Amygdala (tissue), 56 donors: ENCODE measurements at places on chromosomes 4 and X.

DNA sequence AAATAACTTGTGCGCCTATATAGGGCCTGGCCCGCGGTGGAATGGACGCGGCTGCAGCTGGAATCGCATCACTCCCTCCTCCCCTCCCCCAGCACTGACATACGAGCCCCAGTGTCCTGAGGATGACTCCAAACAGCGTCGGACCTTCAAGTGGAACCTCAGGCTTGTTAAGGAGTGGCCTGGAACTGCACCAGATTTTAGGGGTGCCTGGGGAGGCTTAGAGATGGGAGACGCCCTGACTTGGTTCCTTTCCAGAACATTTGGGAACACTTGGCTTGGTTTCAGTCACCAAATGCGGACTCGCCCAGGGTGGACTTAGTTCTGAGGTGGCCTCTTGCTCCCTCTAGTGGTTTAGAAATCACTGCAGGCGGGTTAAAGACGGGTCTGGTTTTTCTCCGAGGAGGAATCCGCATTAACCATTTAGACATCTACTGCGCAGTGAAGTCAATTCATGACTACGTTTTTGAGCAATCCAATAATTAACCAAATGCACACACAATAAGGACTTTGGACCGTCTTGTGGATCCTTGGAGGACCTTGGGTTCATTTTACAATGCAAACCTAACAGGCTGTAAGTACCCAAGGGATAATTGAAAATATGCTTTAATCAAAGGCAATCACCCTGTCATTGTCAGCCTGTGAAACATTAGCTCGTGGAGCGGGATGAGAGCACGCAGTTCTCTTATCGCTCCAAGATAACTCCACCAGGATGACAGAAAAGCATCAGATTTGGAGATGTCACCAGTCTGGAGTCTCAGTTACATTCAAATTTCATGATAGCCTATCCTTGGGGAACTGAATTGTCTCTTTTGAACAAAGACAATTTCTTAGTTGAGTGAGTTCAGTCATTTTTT lies 11.2 kb upstream of the PDGFRA start:
- peak; percentile 47 for DNase-seq

GRCh38 chrX:57822398-57822797 lies 87.9 kb downstream of the ZXDA start:
- DNase-seq, result no peak

GRCh38 chr4:74013264-74013663 lies 14.8 kb upstream of the CXCL5 start:
- DNase-seq, result no peak

DNA sequence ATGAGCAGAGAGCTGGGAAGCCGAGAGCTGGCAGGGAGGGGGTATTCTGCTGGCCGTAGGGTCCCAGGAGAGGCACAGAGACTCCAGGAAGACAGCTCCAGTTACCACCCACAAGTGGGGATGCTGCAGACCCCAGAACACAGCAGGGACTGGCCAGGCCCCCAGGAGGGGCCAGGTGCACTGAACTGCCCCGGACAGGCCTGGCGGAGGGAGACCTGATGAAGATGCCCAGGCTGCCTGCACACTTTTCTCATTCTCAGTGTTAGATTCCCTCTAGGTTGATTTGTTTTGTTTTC lies 110.8 kb downstream of the CPZ start:
- no peak for DNase-seq

- no peak for DNase-seq
Measured at GRCh38 chrX:17923546-17923945, 62.4 kb upstream of the RAI2 start.

- no peak for DNase-seq
Measured at GRCh38 chr4:155609455-155610059, 57.1 kb upstream of the GUCY1A1 start.

GRCh38 chrX:49174723-49175122 lies 3.0 kb downstream of the PLP2 start:
- no peak for DNase-seq

GRCh38 chrX:104270212-104270611 lies 15.5 kb upstream of the ESX1 start:
- DNase-seq, result no peak

GRCh38 chrX:84047339-84047738 lies 140.7 kb downstream of the RPS6KA6 start:
- DNase-seq, result no peak

DNA sequence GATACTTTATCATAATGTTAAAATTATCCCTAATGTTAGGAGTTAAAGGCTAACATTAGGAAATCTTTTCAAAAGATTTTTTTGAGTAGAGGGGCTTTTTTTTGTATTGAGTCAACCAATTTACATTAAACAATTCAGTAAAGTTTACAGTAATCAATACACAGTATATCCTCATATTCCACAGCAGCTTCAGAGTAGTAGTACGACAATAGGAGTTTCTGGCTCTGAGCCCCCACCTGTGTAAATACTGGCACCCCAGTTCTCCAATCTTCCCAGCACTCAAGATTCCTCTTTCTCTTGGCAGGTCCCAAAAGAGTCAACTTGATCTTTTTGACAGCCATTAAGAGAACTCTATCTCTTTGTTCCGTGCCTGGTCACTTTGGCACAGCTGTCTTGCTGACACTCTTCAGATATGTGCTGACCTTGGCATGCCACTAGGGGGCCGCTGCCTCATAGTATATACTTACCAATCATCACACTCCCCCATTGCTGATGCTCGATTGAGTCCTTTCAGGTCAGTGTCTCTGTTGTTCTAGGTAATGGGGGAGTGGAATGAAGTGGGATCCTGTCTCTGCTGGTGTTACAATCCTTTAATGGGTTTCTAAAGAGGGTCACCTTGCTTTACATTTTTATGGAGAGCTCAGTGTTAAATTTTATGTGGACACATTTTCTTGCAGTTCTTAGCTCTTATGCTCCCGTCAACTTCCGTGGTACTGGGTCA lies 19.5 kb upstream of the CCNI start:
- peak; percentile 58 for DNase-seq

DNA sequence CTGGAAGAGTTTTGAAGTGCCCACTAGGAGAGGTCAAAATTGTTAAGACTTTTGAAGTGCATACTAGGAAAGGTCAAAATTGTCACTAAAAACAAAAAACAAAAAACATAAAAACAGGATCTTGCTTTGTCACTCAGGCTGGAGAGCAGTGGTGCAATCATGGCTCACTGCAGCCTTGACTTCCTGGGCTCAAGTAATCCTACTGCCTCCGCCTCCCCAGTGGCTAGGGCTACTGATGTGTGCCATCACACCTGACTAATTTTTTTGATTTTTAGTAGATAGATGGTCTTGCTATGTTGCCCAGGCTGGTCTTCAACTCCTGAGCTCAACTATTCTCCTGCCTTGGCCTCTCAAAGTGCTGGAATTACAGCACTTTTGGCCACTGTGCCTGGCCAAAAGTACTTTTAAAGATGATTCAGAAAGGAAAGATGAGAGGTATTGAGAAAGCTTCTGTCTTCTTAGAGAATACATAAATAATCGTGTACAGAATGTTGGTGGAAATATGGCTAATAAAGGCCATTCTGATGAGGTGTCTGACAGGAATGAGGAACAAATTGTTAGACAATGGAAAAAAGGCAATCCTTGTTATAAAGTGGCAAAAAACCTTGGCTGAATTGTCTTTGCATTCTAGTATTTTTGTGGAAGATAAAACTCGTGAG lies 43.3 kb upstream of the STX18 start:
- no peak for DNase-seq

- no peak for DNase-seq
Measured at GRCh38 chr4:532588-533317, 33.7 kb downstream of the PIGG start.

GRCh38 chr4:80016506-80016905 lies 56.5 kb downstream of the ANTXR2 start:
- DNase-seq, result no peak

GRCh38 chr4:95701500-95702170 lies 138.3 kb upstream of the PDHA2 start:
- DNase-seq, result no peak

DNA sequence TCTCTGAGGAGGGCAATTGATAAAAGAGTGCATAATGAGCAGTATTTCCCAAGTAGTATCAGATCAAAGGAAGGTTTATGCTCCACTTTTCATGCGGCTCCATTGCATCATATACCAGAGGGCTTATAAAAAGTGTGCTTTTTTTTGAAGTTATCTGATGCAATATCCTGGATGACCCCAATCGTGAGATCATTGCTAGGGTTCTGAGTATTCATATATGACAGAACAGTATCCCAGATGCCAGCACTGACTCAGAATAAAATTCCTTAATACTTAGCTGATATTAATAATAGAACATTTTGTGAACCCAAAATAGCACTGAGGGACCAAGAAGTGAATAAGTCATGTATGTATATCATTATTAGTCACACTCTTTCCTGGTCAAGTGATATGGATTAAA lies 945.5 kb upstream of the AGA start:
- DNase-seq, result no peak

DNA sequence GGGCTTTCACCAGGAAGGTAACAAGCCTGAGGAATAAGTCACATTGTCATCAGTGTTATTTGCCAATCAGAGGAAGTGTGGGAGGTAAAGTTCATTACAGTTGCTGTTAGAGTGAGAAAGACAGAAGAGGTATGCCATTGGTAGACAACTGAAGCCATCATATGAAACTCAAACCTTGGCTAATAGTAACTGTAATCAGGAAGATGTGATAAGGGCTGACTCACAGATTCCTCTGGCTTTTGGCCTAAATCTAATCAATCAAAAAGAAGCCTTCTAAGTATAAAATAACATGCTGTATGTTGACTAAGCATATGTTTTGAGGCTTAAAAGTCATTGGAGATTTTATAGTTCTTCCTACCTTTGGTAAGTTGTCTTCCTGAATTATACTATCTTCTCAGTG lies 242.8 kb downstream of the PCDH7 start:
- no peak for DNase-seq

GRCh38 chr4:176746846-176747245 lies 45.9 kb downstream of the VEGFC start:
- DNase-seq, result no peak

- DNase-seq, result no peak
Measured at GRCh38 chr4:78512357-78512920, 39.1 kb upstream of the ANXA3 start.

DNA sequence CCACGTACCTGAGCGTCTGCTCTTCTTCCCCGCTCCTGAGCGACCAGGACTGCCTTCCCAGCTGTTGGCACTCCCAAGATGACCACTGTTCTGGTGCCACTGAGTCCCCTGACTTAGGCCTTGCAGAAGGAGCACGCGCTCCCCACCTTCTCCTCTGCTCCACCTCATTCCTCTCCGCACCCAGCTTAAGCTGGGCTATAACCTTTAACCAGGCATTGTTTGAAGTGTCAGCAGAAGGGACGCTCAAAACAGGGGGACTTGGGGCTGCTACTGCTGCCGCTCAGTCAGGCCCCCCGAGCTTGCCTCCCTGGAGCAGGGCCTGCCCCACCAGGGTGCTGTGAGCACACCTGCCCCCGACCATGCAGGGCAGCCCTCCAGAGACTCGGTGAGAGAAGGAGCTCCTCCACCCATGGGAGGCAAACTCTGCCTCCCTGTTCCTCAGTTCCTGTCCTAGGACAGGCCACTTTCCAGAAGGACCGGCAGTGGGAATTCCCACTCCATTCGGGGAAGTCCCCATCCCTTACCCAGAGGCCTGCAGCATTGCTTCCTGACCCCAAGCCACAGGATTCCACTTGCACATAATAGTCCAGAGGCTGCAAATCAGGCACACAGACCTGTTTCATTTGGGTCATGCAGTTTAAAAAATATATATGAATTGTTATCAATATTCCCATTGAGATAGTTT lies 99.7 kb upstream of the ENPP6 start:
- no peak for DNase-seq

- DNase-seq, result no peak
Measured at GRCh38 chrX:31658360-31658759, 586.5 kb upstream of the FTHL17 start.

- DNase-seq, result no peak
Measured at GRCh38 chr4:4680243-4680642, 138.4 kb upstream of the STX18 start.

DNA sequence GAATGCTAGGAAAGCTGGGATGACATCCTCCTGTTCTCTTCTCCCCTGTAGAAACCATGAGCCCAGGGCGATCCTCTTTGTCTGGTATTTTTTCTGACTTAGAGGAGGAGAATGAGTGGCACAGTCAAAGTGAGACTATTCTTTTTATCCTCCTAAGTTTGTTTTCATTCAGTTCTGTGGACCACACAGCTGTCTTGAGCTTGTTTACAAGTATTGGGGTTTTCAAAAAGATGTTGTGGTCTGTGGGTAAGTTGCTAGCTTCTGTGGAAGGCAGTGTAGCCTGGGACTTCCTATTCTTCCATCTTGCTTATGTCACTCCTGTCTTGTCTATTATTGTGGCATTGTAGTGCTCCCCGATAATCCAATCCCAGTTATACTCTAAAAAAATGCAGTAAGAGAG lies 223.0 kb downstream of the PAPSS1 start:
- no peak for DNase-seq

DNA sequence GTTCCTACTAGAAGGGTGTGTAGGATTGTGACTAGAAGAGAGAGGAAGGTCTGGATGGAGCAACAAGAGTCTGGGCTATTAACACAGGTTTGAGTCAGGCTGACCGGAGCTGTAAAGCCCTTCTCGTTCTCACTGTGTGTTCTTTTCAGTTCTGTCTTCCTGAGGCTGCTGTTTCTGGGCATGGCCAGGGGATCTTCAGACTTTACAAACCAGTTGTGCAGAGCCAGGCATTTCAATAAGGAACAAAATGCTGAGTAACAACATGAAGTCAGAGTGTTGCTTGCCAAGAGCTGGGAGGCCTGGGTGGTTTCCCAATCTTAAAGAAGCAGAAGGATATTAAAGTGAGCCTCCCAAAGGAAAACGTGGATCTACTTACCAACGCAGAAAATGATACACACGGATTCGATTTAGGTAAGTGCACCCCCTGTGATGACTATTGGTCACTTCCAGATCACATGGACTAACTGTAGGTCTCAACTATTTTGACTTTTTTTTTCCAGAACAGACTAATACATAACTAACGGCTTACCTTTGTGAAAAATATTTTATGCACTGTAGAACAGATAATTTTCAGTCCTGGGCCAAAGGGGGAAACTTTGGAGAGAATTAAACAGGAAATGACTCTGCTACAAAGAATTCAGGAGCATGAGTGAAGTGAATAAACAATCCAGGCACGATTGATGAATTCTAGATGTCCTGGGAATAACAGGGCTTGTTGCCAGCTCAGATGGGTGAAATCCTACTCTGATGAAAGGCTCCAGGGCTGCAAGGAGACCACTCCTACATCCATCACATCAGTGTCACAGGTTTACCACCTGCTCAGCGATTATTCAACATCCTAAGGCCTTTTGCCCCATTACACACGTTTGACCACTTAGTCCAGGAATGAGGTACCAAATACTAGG lies 94.5 kb downstream of the ANXA3 start:
- peak; percentile 16 for DNase-seq

DNA sequence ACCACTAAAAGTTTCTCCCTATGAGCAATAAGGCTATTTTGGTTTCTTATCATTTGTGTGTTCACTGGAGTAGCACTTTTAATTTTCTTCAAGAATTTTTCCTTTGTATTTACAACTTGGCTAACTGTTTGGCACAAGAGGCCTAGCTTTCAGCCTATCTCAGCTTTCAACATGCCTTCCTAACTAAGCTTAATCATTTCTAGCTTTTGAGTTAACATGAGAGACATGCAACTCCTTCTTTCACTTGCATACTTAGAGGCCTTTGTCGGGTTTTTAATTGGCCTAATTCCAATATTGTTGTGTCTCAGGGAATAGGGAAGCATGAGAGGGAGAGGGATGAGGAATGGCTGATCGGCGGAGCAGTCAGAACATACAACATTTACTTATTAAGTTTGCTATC lies 349.8 kb downstream of the OPHN1 start:
- no peak for DNase-seq

GRCh38 chr4:25770847-25771246 lies 91.9 kb downstream of the SEL1L3 start:
- no peak for DNase-seq

- peak; percentile 52 for DNase-seq
Measured at GRCh38 chr4:15004739-15005301, 2.5 kb downstream of the CPEB2 start.
